ENCODE measurements at places on chromosomes 1 and 21.
A peak's percentile ranks its signal among the peaks of the same experiment; 100 is the strongest.

DNA sequence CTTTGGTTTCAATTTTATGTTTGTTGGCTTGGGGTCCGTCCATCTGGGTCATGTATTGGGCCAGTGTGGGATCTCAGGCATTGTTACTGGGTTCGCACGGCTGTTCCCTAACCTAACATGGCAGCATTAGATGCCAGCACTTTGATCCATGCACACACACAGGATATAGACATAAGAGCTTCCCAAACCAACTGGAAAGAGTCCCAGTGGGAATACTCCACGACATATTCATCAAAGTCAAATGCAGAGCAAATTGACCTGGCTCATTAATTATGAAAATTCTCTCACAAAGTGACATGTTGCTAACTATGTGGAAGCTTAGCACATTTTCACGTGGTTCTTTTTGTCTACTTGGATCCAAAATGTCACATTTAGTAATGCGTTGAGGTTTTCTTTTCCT, 130.4 kb downstream of the SETD4 start:
- no peak for DNase-seq

GRCh38 chr1:201726700-201727099, 102.3 kb upstream of the IPO9 start:
- DNase-seq: no peak

GRCh38 chr1:54610048-54610447, 13.3 kb downstream of the FAM151A start:
- no peak for DNase-seq

DNA sequence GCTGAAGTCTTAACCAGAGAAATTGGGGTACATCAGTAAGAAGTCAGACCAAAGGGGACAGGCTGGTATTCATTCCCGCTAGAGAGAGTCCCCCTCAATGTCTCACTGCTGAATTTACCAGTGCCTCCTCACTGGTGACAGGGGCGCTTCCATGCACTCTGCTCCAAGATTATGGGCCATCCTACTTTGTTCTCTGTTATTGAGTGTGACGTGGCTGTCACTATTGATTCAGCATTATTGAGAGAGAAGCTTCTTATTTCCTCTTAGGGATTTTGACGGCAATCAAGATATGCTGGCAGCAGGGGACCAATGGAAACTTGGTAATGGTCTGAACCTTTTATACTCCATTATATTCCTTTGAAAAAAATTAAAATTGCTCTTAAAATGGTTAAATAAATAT, 118.6 kb downstream of the SYF2 start:
- DNase-seq: no peak

GRCh38 chr1:216350186-216350585, 73.1 kb downstream of the USH2A start:
- DNase-seq: no peak

GRCh38 chr1:167533851-167534300, 15.5 kb upstream of the CD247 start:
- DNase-seq: peak; percentile 71

DNA sequence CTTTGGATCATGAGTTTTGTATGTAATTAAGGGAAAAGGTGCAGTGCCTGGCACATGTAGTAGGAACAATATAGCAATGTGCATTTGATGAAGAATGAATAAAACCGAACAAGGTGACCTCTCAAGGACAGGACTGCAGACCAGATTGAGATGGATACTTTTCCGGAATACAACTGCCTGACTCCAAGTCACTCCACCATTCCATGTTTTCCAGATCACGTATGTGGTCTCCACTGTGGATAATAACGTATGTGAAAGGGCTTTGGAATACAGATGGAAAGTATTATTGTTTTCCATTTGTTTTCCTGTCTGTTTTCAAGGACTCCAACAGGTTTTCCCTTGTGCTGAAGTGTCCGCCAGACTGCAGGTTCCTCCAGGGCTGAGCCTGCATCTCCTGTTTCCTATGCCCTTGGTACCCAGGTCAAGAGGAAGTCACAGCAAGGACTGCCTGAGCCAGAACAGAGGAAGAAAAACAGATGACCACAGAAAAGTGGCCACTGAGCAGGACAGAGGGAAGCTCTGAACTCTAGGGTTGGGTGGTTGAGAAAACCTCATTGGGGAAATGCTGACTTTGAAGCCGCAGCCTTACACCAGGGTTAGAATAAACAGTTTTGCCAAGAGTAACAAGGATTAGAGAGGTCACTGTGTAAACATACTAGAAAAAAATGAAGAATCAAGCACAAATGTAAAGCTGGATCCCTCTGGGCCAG, 4.0 kb downstream of the CFAP45 start:
- DNase-seq: no peak

GRCh38 chr1:8411803-8412182, 93.9 kb downstream of the SLC45A1 start:
- no peak for DNase-seq

DNA sequence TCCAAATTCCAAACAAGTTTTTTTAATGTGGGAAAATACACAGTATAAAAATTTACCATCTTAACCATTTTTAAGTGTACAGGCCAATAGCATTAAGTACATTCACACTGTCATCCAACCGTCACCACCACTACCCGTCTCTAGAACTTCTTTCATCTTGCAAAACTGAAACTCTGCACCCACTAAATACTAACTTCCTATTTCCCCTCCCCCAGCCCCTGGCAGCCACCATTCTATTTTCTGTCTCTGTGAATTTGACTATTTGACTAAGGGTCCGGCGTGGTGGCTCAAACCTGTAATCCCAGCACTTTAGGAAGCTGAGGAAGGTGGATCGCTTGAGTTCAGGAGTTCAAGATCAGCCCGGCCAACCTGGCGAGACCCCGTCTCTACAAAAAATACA, 36.1 kb downstream of the CLSTN1 start:
- DNase-seq: peak; percentile 56

DNA sequence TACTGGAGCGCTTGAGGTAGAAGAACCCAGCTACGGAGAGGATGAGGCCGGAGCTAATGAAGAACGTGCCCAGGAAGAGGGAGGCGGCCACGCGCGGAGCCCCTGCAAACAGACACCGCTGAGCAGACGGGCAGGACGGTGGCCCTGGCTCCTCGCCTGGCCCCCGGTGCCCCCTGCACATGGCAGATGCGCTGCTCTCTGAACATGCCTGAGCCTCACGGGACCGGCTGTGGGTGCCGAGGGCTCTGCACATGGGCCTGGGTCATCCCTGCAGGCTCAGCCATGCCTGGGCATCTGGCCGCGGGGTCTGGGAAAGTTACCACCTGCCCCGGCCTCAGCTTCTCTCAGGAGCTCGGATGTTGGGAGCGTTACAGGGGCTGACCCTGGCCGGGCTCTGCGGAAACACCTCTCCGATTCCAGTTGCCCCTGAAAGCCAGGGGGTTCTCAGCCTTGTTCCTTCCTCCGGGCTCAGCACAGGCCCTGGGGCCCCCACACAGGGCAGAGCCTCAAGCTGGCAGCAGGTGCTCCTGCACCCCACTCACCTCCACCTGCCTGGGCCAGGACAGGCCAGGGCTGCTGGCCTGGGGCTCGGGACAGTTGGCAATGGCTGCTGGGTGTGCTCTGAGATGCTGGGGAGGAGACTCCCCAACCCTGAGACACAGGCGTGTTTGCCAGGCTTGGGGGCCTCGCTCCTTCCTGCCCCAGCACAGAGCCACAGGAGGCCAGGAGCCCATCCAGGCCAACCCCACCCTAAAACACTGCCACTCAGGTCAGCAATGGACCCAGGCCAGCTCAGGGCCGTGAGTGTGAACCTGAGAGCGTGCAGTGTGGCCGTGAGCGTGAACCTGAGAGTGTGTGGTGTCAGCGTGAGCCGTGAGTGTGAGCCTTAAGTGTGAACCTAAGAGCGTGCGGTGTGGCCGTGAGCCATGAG, 12.1 kb upstream of the RNF223 start:
- no peak for DNase-seq

GRCh38 chr1:162169031-162169790, 99.7 kb downstream of the NOS1AP start:
- DNase-seq: no peak
